ENCODE measurements at places on chromosomes 1 and 21. TPM values are rescaled to one million over a fixed set of nuclear protein-coding genes. Genes with fewer than 3 reads are reported as not detected.

PLPP3 gene
- total RNA-seq: 33.6 TPM

VWA5B1 gene
- not detected for total RNA-seq

PGBD5 gene
- total RNA-seq: 0.15 TPM

TNFRSF1B gene
- total RNA-seq: 14.2 TPM

WNT9A gene
- 0.79 TPM for total RNA-seq

EFNA1 gene
- total RNA-seq: 125 TPM

SAMD11 gene
- not detected for total RNA-seq

GIPC2 gene
- total RNA-seq: 7.3 TPM

NFASC gene
- 10.2 TPM for total RNA-seq

MEX3A gene
- 1.1 TPM for total RNA-seq

RBM34 gene
- total RNA-seq: 38.7 TPM

AXDND1 gene
- not detected for total RNA-seq

HDAC1 gene
- total RNA-seq: 46.6 TPM

KCTD3 gene
- 31.1 TPM for total RNA-seq
